ENCODE measurements at places on chromosomes 2 and 18.

- DNase-seq, result no peak
Measured at GRCh38 chr2:96176661-96177060, 31.4 kb upstream of the DUSP2 start.

DNA sequence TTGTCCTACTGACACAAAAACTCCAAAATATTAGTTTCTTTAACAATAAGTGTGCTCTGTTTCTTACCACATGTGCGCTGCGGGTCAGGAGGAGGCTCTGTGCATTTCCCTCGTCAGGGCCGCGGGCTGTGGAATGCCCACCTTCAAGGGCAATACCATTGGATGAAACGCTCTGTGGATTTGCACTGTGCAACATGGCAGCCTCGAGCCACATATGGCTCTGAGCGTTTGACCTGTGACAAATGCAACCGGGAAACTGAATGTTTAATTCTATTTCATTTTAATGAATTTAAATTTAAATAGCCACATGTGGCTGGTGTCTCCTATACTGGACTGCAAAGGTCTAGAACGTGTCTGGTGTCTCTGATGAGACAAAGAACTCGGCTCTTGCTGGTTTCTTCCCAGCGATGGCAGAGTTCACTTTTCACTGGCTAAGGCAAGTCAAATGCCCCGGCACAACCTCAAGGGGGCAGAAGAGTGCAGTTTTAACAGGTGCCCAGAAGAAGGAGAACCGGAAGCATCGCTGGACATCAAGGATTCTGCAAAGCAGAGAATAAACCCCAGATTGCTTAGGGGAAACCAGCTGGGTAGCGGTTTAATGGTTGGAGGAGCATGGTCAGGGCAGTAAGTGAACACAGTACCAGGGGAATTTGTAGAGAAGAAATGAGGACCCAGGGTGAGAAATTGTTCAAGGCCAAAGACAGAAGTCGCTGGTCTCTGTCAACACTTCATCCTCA is 37.0 kb upstream of the TMEM18 start:
- DNase-seq, result peak; percentile 54

GRCh38 chr2:134410006-134410405 is 156.1 kb downstream of the MGAT5 start:
- no peak for DNase-seq

DNA sequence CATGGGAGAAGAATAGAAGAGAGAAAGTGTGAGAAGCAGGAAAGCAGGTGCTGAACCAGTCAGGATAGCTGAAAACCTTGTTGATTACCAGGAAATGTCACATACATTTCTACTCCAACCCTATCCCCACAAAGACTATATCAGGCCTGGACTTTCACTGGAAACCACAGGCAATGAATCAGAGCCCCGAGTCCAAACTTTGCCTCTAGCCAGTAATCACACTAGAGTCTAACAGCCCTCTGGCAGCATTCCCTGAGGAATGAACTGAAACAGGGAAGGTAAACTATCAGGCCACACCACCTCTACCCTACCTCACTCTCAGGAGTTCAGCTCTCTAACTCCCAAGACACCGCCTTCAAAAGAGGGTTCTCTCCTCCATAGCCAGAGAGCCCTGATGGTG is 18.7 kb upstream of the IHH start:
- DNase-seq, result no peak

DNA sequence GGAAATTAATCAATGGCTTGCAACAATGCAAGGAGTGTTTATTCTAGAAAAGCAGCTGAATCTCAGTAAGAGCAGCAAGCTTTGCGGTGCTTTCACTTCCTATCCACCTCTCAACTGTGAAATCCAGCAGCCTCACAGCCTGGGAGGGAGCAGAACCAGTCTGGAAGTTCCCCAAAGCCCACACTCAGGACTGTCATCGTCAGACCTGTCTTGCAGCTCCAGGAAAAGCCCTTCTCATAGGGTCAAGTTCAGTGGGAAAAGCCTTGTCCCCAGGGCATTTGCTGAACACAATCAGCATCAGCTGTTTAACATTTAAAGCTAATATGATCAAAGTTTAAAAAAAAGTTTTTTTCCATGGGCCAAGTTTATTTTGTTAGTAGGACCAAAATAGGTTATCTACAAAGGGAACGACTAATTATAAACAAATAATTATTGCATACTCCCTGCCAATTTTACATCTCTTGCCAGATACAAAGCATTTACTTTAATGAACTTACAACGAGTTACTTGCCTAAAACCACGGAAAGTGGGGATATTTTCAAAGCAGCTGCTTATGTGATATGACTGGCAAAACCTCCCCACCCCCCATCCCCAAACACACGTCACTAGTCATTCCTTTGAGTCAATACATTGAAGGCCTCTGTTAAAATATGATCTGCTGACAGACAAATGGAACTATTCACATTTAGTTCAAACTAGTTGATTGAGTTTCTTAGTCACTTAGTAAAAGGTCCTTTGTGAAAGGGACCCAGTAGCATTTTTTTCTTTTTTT is 36.8 kb downstream of the PARD6G start:
- no peak for DNase-seq

DNA sequence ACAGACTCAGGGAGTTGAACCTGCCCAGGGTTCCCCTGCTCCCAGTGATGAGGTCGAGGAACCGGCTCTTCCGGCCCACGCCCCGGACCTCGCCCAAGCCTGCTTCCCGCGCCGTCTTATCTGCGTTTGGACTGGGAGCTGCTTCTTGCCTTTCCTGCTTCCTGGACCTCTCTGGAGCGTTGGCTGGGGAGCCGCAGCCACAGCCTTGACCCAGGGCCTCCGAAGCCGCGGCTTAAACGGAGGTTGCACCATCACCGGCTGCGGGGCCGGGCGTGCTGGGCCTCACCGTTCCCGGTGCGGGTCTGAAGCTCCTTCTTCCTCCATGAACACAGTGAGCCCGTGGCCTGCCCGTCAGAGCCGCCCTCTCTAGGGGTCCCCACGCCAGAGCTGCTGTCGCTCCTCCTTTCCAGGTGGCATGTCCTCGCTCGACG is 13.3 kb downstream of the NTSR2 start:
- no peak for DNase-seq

DNA sequence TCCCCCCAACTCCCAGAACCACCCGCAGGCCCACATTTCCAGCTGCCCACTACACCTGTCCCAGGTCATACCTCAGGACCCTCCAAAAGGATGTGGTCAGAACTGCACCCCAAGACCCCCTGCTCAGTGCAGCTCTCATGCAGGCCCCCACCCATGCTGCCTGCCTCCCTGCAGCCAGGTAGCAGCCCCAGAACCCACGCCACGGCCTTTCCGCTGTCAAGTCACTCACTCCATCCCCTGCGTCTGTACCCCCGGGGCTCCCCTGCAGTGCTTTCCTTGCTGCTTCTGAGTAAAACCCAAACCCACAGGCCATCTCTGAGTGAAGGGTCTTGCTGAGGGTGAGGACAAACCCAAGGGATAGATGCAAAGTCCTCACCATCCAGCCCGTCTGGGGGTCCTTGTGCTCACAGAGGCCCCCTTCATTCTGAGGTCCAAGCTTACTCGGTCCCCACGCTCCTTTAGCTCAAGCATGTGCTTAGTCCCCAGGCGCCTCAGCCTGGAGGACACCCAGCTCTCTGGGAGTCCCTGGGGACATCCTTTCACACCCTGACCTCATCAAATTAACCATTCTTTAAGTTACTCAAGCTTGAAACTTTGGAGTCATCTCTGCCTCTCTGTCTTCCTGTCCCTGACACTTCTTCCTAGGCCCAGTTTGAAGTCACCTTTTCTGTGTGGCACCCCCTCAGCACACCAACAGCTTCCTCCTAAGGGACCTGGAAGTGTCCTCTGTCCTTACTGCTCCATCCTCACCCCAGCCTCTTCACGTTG is 130.1 kb downstream of the SMAD7 start:
- DNase-seq, result no peak

DNA sequence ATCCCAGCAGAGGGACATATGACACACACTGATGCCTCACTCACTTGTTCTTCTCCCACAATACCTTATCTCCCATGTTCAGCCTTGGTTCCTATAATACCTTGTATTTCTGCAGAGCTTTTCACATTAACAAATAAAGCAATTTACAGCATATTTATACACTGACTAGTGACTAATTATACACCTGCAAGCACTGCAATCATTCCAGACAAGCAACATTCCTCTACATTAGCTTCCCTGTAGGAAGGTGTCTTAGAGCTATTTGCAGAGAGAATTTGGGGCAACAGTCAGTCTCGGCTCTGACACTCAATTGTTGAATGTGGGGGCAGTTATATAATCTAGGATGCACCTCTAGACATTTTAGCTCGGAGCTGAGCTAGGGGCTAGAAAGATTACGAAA is 9.5 kb upstream of the INSIG2 start:
- no peak for DNase-seq

DNA sequence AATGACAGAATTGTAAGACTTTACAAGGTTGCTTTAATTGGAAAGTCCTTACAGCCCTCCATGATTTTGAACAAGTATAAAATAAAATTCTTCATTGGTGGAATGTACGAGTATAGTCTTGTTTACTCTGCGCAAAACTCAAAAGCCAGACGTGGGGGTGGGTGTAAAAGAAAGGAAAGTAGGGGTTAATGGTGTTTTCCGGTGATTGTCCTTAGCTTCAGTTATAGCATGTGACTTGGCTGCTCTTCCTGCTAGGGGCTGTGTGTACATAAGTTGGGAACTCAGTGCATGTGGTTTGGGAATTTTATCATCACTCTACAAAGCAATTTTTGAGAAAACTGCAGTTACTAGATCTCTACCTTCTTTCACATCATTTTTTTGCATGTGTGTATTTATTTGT is 82.4 kb upstream of the CAVIN2 start:
- no peak for DNase-seq

DNA sequence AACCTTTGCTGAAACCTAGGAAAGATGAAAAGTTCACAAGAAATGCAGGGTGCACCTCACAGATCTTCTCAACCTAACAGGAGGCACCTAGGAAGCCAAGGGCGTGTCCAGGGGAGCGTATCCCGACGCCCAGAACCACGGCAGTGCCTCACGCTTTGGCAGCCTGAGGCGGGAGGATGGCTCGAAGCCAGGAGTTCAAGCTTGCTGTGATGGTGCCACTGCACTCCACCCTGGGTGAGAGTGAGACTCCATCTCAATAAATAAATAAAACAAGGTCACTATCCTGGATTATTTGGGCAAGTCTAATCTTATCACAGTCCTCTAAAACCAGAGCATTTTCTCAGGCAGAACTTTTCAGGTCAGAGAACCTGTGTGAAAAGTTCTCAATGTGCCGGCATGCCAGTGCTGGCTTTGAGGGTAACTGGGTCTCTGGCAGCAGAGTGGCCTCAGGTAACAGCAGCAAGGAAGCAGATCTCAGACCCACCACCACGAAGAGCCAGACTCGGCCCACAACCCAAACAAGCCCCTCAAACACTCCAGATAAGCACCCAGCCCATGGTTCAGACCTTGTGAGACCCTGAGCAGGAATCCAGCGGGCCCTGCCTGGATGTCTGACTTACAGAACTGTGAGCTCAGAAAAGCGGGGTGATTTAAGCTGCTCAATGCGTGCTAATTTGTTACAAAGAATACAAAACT is 11.7 kb downstream of the HSBP1L1 start:
- DNase-seq, result no peak

- DNase-seq, result no peak
Measured at GRCh38 chr18:70333316-70333715, 44.5 kb downstream of the SOCS6 start.

GRCh38 chr2:135812907-135813511 is 24.0 kb downstream of the LCT start:
- DNase-seq, result no peak

DNA sequence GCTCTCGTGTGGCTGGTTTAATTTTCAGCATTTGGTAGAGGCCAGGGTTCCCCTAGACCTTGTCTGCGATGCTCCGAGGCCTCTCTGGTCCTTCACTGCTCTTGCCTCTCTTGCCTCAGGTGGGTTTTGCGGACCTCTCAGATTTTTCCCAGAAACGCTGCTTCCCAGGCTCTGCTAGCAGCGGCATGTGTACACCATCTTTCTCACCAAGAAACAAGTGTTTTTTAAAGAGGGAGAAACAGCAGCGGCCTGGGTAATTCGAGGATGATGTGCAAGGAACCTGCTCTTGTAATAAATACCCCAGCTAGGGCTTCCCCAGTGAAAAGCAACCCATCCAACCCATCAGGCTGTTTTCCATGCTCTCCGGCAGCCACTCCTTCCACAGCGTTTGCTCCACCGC is 33.5 kb upstream of the COL6A3 start:
- no peak for DNase-seq

GRCh38 chr18:13574761-13575160 is 151.6 kb downstream of the FAM210A start:
- DNase-seq, result no peak

DNA sequence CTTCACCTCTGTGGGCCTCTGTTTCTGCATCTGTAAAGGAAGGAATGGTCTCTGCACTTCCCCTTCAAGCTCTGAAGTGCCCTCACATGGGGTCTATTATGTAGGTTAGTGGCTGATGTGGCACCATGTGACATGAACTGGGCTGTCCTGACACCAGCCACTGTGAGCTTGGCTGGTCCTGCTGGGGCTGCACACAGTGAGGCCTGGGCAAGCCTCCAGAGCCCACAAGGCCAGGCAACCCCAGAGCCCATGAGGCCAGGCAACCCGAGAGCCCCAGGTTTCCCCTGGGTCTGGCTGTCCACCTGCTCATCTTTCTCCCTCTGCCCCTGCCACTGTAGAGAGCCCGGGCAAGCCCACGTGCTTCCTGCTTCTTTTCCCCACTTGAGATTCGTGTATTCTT is 150.1 kb upstream of the SMAD2 start:
- no peak for DNase-seq

DNA sequence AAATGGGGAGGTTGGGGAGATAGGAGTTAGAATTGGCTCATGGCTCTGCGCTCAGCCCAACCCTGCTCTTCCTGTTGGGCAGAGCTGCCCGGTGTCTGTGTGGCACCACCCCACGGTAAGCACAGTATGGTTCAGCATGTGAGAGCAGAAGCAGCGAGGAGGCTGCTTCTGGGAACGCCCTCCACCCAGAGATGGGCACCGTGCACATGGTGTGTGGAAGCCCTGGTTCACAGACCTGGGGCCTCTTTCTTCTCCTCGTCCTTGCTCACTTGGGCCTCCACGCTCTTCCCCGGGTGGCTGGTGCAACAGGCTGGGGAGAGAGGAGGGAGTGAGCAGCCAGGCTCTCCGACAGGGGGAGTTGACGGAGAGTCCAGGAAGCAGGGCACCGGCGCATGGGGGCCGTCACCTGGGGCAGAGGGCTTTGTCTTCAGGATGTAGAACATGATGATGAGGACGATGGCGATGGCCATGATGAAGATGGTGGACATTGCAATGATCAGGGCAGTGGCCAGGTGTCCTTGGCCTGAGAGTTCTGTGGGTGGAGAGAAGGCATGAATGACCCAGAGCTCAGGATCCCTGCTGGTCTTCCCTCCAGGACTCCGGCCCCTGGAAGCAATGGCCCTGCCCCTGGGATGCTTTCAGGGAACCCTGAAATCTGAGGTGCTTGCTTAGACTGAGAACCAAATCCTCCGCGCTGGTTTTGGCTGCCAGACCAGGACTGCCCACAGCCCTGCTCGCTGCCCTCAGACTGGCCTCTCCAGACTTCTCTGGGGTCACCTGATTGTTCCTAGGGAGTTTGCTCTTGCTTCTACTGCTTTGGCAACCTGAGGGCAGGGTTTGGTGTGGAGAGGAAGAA is 78.3 kb downstream of the EDAR start:
- no peak for DNase-seq

Data from upper lobe of left lung (tissue), 6 donors.